ENCODE measurements at places on chromosomes 6 and 20.

DNA sequence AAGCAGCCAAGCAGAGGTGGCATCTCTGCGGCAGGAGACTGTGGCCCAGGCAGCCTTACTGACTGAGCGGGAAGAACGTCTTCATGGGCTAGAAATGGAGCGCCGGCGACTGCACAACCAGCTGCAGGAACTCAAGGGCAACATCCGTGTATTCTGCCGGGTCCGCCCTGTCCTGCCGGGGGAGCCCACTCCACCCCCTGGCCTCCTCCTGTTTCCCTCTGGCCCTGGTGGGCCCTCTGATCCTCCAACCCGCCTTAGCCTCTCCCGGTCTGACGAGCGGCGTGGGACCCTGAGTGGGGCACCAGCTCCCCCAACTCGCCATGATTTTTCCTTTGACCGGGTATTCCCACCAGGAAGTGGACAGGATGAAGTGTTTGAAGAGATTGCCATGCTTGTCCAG lies 5.9 kb upstream of the PHF1 start:
- DNase-seq = no peak

DNA sequence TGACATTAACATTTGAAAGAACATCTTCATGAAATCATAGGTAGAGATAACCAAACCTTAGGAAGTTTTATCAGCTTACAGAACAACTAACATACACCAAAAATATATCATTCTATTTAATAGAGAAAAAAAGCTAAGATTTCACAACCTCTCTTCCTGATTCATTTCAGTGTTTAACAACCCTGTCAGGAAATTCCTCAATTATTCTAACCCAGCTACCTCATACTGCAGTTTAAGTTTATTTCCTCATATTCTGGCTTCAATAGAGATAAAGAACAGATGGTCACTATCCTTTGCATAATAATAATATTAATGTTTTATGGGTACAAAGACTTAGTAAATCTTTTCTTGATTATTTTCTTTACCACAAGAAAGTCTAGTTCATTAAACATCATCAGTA lies 112.9 kb upstream of the HSF2 start:
- DNase-seq = no peak

GRCh38 chr20:60804240-60804917 lies 447.7 kb upstream of the CDH4 start:
- no peak for DNase-seq

DNA sequence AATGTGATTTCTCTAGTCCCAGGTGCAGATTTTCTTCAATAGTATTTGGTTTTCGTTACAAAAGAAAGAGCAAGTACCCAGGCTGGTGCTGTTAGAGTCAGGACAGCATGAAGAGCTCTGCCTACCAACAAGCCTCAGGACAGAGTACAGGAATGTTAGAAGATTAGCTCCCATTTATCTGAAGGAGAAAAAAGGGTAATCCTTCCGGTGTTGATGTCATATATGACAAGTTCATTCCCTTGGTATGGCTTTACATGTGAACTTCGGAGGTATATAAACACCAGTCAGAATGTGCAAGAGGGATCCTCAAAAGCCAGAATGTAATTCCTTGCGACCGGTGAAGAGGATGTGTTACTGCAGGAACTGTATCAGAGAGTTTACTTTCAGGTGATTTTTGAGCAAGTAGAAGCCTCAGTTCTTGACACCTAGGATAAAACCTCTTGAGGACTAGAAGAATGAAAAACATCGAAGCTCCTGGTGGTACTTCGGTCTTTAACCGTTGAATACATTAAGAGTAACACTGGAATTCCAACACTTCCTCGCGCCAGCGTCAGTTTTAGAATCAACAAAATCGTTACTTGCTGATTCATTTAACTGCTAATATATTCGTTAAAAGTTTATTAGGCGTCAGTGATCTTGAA lies 194.2 kb upstream of the ZNF184 start:
- DNase-seq = no peak

- no peak for DNase-seq
Measured at GRCh38 chr6:113876695-113877094, 19.6 kb downstream of the MARCKS start.

GRCh38 chr6:108732091-108732870 lies 115.9 kb upstream of the ARMC2 start:
- DNase-seq = no peak

DNA sequence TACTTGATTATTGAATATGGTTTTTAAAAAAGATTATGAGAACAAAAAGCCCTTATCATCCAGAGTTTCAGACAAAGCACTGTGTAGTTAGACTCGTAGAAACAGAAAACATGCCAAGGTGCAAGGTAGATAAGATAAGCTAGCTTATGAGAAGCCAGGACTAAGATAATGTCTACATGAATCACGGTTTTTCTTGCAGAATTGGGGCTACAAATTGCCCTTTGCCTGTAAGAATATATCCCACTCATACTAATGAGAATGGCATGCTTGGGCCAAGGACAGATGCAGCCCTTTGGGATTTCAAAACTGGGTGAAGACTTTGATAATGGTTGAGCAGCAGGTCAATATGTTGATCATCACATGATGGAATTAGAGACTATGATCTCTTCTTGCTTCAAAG lies 165.3 kb upstream of the PREP start:
- DNase-seq = no peak

- no peak for DNase-seq
Measured at GRCh38 chr20:33647603-33648395, 14.3 kb upstream of the C20orf144 start.

DNA sequence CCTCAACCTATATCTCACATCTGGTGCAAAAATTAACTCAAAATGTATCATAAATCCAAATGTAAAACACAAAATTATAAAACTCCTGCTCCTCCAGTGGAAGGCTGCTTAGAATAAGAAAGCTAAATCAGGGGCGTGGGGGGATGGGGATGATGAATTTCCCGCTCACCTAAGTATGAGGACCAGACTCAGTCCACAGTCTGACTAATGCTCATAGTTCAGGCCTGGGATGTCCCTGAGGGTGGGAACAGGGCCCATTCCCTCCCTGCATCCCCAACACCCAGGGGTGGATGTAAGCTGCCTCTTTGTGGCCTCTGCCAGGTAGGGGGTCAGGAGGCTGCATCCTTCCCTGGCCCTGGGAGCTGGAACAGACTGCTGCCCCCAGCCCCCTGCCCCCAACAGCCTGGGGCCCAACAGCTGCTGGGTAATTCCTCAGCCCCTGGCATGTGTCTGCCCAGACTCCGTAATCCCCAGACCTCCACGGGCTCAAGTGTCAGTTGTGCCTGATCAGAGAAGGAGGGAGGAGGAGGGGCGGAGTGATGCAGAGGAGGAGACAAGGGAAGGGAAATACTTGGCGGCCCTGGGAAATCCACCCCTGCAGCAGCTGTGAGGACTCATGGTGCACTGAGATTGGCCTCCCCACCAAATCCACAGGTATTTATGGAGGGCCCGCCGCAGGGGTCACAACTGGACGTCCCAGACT lies 224.5 kb downstream of the PREX1 start:
- no peak for DNase-seq
